Activated T-cell treated with anti-CD3 and anti-CD28 coated beads for 48 hours (primary cell): ENCODE measurements at places on chromosomes 4 and X.
A peak's percentile ranks its signal among the peaks of the same experiment; 100 is the strongest.

DNA sequence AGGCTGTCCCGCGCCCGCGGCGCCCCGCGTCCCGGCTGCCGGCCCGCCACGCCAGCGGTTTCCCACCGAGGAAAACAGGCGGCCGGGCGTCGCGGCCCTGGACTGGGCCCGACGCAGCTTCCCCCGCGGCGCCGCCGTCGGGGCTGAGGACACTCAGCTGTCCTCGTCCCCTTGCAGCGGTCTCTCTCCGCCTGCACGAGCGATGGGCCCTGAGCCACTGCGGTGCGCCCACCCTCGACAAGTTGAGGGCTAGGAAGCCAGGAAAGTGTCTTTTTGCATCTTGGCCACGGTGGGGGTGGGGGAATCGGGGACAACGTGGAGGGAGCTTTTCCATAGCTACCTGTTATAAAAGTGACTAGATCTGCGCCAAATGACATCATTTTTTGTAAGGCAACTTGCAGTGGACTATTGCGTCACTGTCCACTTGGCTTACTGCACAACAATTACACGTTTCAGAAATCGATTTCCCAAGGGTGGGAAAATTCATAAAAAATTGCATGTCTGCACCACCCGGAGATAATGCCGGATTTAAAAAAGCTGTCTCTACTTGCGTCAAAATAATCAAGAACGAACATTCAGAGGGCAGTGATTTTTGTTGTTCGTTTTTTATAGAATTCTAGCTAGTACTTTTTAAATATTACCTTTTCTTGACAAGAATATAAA, 1.1 kb downstream of the KLHL15 start:
- DNase-seq: no peak

- DNase-seq: no peak
These were observed 141.9 kb upstream of the ANXA3 start for GRCh38 chr4:78409612-78410202.

DNA sequence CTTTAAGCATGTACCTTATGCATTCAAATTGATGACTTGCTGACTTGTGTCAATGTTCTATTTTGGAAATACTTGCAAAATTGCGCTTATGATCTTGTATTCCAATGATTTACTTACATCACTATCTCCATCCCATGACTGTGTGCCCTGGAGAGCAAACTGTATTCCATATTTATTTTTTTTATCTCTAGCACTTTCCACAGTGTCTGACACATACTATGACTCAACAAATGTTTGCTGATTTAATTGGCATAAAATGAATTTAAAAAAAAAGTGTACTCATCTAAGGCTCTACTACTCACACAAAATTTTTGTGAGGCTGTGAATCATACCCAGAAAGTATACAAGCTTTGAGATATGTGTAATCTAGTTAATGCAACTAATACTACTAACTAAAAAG, 1066.8 kb upstream of the ADGRL3 start:
- no peak for DNase-seq

GRCh38 chr4:32932156-32932555, 2212.0 kb downstream of the PCDH7 start:
- no peak for DNase-seq

DNA sequence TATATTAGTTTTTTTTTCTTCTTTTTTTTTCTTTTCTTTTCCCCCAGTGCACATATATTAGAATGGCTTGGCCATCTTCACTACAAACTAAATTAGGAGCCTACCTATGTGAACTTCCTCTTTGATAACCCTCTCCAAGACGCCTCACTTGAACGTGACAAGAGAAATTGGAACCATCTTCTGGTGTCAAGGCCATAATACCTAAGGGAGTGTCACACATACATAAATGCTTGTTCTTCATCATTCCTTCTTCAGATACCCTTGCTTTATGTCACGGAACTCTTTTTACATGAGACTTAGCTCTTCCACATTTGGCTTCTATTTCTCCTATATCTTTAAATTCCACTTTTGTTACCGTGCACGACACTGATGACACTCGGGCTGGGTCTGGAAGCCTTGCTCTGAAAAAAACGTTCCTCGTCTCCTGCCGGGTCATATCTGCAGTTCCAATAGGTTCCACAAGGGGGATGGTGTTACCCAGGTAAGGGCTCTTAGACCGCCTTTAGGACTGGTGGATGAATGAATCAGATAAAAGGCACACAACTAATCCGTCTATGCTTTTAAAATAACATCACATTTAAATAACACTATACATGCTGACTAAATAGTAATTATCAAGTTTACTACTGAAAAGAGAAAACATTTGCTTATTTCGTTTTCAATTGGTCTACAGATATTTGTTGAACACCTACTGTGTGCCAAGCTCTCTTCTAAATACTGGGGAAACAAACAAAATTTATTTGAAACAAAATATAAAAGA, 19.9 kb downstream of the DGAT2L6 start:
- peak; percentile 41 for DNase-seq

DNA sequence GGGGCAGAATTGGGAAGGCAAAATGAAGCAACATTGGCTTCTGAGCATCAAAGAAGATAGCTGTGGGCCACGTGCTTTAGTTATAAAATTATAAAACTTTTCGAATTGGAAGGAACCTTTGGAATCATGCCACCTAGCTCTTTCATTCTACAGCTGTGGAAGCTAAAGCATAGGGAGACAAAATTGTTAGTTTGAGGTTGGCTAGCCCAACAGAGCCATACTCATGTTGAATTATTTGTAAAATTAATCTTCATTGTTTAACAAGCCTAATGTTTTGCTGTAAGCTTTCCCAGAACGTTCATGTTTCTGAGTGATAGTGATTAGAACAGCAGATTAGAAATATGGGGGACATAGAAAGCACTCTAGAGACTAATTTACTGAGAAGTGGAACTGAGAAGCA, 35.9 kb downstream of the HHIP start:
- no peak for DNase-seq

DNA sequence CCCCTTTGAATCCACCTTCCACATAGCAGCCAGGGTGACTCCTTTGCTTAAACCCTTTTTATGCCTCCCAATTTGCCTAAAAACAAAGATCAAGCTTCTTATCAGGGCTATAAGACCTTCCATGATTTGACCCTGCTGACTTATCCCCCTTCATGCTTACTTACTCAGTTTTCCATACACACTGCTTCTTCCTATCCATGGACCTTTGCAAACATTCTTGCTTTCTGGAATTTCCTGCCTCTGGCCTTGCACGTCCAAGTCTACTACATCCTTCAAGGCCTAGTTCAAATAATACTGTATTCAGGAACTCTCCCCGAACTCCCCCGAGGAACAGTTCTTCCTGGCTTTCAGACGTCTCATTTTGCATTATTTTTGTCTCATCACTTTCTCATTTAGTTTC, 31.8 kb downstream of the RAP2C start:
- no peak for DNase-seq

GRCh38 chr4:151922811-151923210, 162.0 kb upstream of the GATB start:
- no peak for DNase-seq

GRCh38 chr4:113040793-113041192, 8.7 kb upstream of the ANK2 start:
- DNase-seq: no peak

DNA sequence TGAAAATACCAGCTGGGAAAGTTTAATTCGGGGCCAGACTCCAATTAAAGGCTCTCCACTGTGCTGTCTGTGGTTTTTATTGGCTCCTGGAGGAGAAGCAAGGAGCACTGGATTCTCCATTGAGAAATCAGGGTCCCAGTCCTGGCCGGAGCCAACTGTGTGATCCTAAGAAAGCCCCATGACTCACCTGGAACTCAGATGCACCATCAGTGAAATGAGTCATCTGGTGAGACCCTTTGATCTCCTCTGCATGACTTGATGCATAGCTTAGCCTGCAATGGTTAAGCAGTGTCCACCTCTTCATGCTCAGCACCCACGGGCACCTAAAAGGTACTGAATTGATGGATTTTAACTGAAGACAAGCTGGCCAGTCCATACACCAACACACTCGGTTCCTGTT, 119.2 kb upstream of the VCX3B start:
- no peak for DNase-seq

GRCh38 chr4:139934057-139934707, 219.8 kb downstream of the MAML3 start:
- DNase-seq: no peak

DNA sequence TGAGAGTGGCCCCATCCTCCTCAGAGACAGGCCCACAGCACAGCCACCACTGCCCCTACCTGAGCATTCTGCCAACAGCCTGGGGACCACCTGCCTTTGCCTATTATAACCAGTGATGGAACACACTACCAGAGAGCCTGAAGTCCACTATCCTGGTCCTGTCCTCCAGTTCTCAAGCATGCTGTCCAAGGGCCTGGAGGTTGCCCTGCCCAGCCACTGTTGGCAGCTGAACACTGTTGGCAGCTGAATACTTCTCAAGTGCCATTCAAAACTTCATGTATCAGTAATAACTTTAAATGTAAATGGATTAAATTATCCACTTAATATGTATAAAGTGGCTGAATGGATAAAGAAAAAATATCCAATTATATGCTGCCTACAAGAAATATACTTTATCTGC, 194.3 kb upstream of the JADE1 start:
- DNase-seq: no peak

GRCh38 chr4:152951348-152951747, 15.2 kb downstream of the FHDC1 start:
- no peak for DNase-seq

GRCh38 chr4:120526033-120526432, 396.5 kb downstream of the PRDM5 start:
- DNase-seq: no peak

- DNase-seq: no peak
These were observed 28.2 kb upstream of the MID1 start for GRCh38 chrX:10648614-10649013.

DNA sequence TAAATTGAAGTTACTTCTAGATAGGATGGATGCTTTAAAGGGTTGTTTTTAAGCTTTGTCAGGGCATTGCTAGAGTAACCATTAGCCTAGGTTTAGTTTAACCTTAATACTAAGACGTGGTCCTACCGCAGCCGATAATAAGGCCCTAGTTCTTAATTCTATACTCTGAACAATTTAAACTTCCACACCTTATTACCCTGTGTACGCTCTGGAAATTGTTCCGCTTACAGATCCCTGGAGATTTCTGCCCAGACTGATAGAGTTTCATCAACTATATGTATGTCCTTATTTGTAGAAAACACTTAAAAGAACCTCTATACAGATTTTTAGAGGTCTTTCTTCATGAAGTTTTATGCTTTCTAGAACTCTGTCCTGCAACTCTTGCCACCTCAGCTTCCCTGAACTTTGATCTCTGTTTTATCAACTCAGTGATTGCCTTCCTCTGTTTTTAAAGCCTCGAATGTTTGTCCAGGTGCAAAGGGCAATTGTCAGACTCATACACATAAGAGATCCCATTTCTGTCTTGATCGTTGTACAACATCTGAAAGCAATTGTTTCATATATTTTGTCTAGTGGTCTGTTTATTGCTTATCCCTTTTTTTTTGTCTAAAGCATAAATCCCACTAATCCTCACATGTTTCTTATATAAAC, 71.1 kb upstream of the VCX start:
- no peak for DNase-seq

DNA sequence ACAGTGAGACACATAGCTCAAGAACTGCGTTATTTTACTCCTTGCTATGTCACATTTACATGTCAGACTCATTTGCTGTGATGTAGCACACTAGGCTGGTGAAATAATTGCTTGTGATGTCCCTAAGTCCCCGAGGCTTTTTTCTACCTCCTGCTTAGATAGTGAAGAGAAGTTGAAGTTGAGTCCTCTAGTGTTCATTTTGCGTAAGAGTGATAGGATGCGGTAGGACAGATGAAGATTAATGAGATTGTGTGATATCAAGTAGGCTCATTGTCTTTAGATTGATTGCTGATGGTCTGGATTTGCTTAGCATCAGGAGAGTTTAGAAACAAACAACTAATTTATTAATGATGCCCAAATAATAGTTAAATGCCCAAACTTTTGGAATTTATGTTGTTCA, 173.6 kb upstream of the NUDT6 start:
- DNase-seq: no peak

- DNase-seq: no peak
These were observed 315.6 kb downstream of the ARHGAP24 start for GRCh38 chr4:85790582-85790981.

DNA sequence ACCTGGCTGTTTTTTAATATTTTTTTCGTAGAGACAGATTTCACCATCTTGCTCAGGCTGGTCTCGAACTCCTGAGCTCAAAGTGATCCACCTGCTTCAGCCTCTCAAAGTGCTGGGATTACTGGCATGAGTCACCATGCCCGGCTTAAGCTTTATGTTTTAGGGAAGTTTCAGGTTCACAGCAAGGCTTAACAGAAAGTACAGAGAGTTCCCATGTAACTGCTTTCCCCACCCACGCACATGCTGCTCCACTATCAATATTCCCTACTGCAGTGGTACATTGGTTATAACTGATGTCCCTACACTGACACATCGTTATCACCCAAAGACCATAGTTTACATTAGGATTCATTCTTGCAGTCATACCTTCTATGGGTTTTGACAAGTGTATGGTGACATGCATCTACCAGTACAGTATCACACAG, 62.7 kb downstream of the PRPS1 start:
- DNase-seq: no peak

- no peak for DNase-seq
These were observed 5.0 kb downstream of the SHOX start for GRCh38 chrX:635428-636090.

DNA sequence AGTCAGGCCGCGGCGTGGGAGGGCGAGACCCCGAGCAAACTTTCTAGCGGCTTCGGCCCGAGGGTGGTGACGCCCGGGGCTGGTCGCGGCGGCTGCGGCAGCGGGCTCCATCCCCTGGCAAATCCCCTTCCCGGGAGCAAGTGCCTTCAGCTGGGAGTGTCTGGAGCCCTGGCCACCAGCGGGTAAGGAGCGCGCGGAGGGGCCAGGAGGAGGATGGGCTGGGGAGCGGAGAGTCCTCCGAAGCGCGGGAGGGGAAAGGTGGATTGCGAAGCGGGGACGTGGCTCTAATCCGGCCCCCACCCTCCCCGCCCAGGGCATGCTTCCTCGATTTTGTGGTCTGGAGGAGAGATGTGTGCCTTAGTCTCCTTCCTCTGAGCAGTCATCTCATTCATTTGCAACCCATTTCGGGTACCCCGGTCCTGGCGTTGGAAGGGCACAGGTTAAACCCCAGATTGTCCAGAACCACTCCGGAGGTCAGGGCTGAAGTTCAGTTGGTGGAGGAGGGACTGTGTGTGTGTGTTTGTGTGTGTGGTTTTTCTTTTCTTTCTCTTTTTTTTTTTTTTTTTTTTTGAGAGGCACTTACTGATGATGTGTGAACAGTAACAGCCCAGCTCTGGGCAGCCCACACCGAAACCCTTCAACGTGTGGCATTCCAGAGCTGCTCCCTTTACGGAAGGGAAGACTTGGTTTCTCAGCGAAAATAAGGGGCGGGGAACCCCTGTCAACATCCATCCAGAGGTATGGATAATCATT, 516 bp downstream of the SGMS2 start:
- peak; percentile 1 for DNase-seq

DNA sequence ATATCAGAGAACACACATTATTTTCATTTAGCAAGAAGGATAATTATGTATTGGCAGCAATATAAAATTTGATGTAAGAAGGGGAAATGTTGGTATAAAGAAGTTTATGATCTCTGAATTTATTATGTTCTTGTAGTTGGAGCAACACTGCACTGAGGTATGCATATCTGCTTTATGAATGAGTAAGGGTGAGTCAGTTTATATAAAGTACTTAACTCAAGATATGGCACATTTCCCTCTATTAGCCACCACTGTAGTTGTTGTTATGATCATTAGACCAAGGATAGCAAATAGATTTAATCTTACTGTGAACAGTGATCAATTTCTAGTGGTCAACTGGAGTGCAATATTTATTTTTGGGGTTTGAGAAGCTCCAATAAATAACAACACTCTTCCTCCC, 66.6 kb downstream of the SNX25 start:
- DNase-seq: no peak
